Activated naive CD8-positive, alpha-beta T cell treated with anti-CD3 and anti-CD28 coated beads, Interleukin-2, amount 10 ng/mL, durations not matched to agents 7 days and 5 days (primary cell): ENCODE measurements at places on chromosomes 4 and X. TPM values are rescaled to one million over a fixed set of nuclear protein-coding genes. Genes with fewer than 3 reads are reported as not detected.

GASK1B gene
- total RNA-seq = 0.83 TPM

COX18 gene
- 17.4 TPM for total RNA-seq

PTPN13 gene
- 0.06 TPM for total RNA-seq

PTTG2 gene
- total RNA-seq = 2.0 TPM

AKAP17A gene
- 88.1 TPM for total RNA-seq

GLUD2 gene
- total RNA-seq = 0.28 TPM

FRMD7 gene
- total RNA-seq = not detected

IL3RA gene
- 0.17 TPM for total RNA-seq

SPANXA2 gene
- not detected for total RNA-seq

ZMAT1 gene
- 14.4 TPM for total RNA-seq

BMP3 gene
- total RNA-seq = not detected

PLAC8 gene
- total RNA-seq = 314 TPM

SLC38A5 gene
- total RNA-seq = 58.8 TPM

PAGE2B gene
- total RNA-seq = 1.9 TPM

ART3 gene
- total RNA-seq = not detected

ABLIM2 gene
- total RNA-seq = 1.7 TPM

PYURF gene
- 53.6 TPM for total RNA-seq

CNGA1 gene
- total RNA-seq = not detected

SLC4A4 gene
- 3.1 TPM for total RNA-seq

CLGN gene
- total RNA-seq = not detected

CCDC149 gene
- not detected for total RNA-seq

CTAG1B gene
- total RNA-seq = not detected

LDB2 gene
- not detected for total RNA-seq

GABRA4 gene
- total RNA-seq = not detected

ZXDA gene
- 7.5 TPM for total RNA-seq

ARMCX5 gene
- 7.1 TPM for total RNA-seq

GAGE12E gene
- total RNA-seq = not detected

TRIML2 gene
- total RNA-seq = not detected

H2BW2 gene
- not detected for total RNA-seq

PPARGC1A gene
- not detected for total RNA-seq

MANBA gene
- 23.8 TPM for total RNA-seq

SCML1 gene
- 6.8 TPM for total RNA-seq
